CD4-positive, alpha-beta T cell treated with Interleukin-4 for 1 hour (primary cell): ENCODE measurements at places on chromosomes 5 and 9.

- no peak for DNase-seq
These were observed 6.1 kb upstream of the FGF18 start for GRCh38 chr5:171413153-171413910.

DNA sequence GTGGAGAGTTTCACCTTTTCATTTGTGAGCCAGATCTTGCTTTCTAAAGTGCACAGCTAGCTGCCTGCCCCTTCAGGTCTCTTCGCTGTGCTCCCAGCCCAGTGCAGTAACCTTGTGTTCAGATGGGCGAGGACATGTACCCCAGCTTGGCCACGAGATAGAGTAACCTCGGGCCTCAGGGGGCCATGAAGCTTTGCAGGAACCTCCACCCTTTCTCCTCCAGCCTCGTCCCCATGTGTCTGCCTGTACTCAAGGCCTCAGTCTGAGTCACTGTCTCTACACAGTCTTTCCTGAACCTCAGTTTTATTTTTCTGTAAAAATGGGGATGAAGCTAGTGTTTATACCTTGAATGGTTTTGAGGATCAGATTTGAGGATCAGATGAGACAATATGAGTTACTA lies 37.9 kb downstream of the ERGIC1 start:
- DNase-seq: no peak

DNA sequence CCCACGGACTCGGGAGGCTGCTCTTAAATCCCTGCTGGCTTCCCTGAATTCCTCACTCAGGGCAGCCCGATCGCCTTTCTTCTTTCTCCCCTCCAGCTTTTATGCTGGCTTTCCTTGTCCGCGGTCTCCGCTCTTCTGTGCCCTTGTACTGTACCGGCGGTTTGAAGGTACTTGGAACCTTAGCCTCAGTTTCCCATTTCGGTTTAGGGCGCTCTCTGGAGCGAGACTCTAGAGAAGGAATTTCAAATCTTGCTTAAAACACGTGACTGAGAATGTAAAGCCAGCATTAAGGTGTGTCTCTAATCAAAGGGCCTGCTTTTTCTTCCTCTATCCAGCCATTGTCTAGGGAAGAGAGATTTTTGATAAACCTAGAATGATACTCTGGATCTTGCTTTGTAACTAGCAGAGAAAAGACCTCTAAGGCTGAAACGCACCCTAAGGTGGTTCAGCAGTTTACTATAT lies 650 bp downstream of the GPR107 start:
- DNase-seq: no peak

GRCh38 chr5:16914108-16914435 lies 22.0 kb downstream of the MYO10 start:
- no peak for DNase-seq

- no peak for DNase-seq
These were observed 10.2 kb downstream of the SLC6A18 start for GRCh38 chr5:1235379-1235778.

DNA sequence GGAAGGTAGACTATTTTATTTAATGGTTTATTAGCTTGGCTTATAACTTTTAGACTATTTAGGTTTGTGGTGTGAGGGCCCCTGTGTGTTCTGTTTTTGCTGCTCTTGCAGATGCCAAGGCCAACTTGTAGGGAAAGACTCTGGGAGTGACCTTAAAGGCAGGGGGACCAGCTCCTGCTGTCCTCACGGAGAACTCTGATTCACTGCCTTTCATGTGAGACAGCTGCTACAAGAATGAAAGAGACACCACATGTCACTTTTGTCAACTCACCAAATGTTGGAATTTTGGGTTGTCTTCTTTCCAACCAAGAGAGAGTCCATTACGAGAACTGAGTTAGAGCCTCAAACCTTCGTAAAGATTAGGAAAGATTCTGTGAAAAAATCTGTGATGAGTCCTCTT lies 258.3 kb upstream of the ADAMTSL1 start:
- no peak for DNase-seq

DNA sequence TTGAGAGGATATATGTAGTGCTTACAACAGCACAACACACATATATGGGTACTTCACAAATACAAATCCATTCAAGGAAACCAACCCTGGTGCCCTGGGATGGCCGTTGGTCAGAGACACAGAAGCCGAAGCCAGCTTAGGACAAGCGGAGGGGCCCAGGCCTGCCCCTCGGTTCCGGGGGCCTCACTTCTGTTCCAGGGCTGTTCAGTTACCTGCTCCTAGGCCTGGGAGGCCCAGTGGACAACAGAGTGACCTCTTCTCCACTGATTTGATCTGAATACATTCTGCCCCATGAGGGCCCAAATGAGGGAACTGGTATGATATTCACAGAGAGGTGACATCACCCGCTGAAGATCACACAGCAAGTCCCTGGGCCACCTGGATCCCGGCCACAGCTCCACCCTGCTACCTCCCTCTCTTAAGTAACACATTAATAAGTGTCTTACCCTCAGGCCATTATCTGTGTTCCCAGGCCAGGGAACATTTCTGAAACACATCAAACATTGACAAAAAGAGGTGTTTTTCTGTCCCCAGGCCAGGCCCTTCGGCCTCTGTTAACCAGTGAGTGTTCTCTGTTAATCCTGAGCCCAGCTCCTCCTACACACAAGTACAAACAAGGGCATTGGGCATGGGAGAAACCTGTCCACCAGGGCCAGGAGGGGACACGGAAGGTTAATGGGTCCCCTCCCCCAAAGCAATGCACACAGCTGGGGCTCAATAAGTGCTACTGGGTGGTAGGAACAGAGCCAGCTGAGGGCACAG lies 4.5 kb upstream of the GRHPR start:
- DNase-seq: no peak

- DNase-seq: no peak
These were observed 276.8 kb downstream of the MCTP1 start for GRCh38 chr5:95007921-95008597.

DNA sequence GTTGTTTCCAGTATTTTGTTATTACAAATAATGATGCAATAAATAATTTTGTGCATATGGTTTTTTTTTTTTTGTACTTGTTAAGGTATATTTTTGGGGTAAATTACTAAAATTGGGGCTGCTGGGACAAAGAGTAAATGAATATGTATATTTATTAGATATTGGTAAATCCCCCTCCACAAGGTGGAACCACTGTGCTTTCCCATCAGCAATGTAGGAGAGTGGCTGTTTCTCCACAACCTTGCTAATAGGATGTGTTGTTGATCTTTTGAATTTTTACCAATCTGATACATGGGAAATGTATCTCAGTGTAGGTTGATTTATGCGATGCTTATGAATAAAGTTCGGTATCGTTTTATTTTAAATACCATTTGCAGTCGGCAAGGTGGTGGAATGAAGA lies 118.1 kb downstream of the TRPM3 start:
- no peak for DNase-seq

DNA sequence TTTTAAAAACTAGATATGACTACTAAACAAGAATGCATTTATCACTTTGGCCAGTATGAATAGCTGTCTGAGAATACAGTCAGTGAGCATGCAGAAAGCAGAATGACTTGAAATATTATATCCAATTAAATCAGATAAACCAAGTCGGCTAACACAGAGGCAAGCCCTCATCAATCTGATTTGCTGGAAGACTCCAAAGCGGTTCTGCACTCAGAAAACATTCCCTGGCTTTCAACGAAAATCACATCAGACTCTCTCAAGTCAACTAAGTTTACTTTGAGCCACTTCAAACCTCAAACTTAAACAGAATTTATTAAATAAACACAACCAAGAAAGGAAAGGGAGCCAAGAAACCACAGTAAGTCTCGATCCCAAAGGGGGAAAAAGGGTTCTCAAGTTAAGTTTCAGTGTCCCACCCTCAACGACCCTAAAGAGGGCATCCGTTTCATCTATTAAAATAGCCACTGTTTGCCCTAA lies 1.4 kb downstream of the MYO10 start:
- no peak for DNase-seq

- DNase-seq: no peak
These were observed 358.4 kb upstream of the RPS23 start for GRCh38 chr5:82636591-82636990.

DNA sequence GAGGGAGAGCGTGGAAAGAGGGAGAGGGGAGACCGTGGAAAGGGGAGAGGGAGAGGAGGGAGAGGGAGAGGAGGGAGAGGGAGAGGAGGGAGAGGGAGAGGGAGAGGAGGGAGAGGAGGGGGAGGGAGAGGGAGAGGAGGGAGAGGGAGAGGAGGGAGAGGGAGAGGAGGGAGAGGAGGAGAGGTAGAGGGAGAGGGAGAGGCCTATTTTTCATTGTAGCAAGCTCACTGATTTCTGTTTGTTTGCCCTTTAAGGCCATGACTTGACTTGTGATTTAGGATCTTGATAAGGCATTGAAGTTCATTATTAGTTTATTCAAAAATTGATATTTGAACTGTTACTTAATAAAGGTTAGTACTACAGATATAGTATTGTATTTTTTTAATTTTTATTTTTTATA lies 52.4 kb downstream of the DMXL1 start:
- DNase-seq: no peak

DNA sequence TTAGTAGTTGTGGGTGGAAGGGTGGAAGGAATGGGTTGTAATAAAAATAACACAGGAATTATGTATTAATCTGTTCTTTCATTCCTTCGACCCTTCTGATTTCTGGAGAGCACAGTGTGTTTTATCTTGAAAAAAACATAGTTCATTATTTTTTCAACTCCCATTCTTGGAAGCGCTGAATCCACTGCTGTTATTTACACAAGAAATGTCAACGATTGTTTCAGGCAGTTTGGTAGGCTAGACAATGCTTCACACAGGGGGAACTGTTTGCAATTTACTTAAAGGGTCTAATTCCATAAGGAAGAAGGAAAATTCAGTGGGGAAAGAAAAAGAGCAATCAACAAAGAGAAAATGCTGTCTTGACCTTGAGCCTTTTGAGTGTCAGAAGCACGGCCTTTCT lies 142.9 kb downstream of the TLE1 start:
- DNase-seq: no peak

GRCh38 chr5:83924891-83925290 lies 204.2 kb upstream of the HAPLN1 start:
- DNase-seq: no peak

DNA sequence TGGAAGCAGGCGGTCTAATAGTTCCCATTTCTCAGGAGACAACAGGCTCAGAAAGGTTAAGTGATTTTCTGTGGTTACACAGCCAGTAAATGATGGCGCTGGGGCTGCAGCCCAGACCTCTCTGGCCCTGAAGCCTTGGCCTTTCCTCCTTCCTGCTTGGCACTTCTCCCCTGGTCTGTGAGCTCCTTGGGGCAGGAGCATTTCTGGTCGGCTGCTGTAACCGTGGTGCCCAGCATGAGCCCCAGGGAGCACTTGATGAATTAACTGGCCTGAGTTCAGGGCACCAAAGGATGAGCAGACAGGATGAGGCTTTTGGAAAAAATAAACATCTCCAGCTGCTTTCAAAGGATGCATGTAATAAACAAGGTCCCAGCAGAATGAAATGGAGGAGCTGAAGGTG lies 30.2 kb downstream of the CDHR2 start:
- no peak for DNase-seq

DNA sequence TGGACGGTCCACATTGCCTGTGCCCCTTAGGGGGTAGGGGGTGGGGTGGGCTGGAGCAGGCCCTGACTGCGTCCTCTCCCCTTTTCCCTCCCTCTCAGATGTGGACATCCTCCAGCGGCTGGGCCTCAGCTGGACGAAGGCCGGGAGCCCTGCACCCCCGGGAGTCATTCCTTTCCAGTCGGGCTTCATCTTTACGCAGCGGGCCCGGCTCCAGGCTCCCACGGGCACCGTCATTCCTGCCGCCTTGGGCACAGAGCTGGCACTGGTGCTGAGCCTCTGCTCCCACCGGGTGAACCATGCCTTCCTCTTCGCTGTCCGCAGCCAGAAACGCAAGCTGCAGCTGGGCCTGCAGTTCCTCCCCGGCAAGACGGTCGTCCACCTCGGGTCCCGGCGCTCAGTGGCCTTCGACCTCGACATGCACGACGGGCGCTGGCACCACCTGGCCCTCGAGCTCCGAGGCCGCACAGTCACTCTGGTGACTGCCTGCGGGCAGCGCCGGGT lies 12.3 kb downstream of the COL27A1 start:
- no peak for DNase-seq

GRCh38 chr5:180684623-180685161 lies 35.3 kb upstream of the FLT4 start:
- no peak for DNase-seq

DNA sequence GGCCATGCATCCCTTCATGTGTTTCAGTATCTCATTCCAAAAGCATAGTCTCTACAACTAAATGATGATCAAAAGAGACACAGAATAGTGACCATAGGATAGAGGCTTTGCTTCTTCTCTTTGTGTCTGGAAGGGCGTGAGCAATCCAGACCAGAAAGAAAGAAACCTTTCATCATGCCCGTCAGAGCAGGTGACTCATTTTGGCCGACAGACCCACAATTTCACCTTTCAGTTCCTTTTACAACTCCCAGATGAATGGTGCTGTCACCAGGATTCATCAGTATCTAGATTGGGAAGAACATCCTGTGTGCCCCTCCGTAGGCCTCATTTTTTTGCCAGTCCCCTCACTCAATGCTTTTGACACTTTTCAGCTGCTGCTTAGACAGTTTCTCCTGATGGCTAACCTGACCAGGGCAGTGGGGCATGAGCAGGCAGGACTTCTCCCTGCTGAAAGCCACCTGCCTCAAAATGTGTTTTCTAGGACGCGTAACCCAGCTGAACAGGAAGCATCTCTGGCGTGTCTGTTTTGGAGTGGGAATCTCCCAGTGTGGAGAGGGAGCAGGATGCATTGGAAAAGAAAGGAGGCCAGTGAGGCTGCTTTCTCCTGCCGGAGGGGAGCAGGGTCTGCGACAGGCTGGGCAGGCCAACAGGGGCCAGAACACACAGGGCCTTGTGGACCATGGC lies 21.2 kb downstream of the ABLIM3 start:
- DNase-seq: no peak

- DNase-seq: no peak
These were observed 16.1 kb upstream of the WNK2 start for GRCh38 chr9:93167838-93168237.

DNA sequence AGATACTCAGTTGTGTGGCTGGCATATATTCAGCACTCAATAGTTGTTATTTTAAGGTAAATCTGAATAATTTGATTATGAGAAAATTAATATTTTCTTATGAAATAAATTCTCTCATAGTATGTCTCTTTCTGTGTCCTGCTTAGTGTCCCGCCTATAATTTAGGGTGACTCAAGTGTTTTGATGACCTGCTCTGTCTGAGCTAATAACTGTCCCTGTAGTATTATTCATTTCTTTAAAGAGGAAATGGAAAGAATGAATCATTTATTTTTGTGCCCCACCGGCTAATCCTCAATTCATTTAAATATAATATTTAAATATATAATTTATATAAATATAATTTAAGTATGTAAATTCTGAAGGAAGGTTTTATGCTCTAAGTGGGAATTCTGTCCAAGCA lies 4.1 kb downstream of the SLC1A1 start:
- DNase-seq: no peak

DNA sequence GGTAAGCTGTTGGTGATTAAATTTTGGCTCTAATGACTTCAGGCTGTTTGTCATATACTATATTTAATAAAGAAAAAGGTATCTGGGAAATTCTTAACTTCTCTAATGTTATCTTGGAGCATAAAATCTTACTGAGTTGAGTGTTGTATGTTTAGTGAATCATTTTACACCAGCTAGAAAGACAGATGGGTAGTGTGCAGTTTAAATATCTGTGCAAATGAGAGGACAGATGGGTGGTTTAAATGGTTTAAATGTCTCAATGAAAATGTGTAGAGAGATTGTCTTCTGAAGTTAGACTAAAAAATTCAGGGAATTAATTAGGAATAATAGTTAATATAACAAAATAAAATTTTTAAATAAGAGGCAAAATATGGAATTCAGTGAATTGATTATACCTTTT lies 114.5 kb downstream of the FER start:
- no peak for DNase-seq

GRCh38 chr5:40873286-40873880 lies 32.2 kb downstream of the CARD6 start:
- DNase-seq: no peak

GRCh38 chr5:135729321-135729786 lies 105.1 kb upstream of the SLC25A48 start:
- no peak for DNase-seq
